ENCODE measurements at places on chromosomes 13 and 19.

DNA sequence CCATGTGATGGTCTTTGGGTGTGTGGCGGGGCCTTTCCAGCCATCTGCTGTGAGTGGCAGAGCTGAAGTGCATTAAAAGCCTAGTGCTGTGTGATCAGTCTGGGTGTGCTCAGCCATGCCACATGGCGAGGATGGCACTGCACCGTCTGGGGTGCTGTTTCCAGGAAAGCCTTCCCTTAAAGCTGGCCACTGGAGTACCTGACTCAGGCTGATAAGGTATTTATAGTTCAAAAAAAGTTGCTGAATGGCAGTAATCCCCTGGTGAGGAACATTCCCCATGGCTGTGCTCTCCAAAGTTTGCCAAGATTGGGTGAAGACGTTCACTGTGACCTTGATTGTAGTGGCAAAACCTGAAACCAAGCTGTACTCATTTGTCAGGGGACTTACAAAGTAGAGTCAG, 6.0 kb downstream of the GPI start:
- DNase-seq, result no peak

GRCh38 chr19:40236026-40236355, 9.5 kb upstream of the CCNP start:
- DNase-seq, result no peak

GRCh38 chr19:31572976-31573298, 223.7 kb upstream of the TSHZ3 start:
- no peak for DNase-seq

- DNase-seq, result no peak
Measured at GRCh38 chr13:87128036-87128435, 543.1 kb upstream of the SLITRK5 start.

- peak; percentile 14 for DNase-seq
Measured at GRCh38 chr13:44576351-44577235, 463 bp upstream of the TSC22D1 start.

GRCh38 chr19:20968092-20968491, 45.0 kb downstream of the ZNF85 start:
- DNase-seq, result no peak

GRCh38 chr19:40598121-40598917, 2.9 kb upstream of the LTBP4 start:
- DNase-seq, result peak; percentile 90

DNA sequence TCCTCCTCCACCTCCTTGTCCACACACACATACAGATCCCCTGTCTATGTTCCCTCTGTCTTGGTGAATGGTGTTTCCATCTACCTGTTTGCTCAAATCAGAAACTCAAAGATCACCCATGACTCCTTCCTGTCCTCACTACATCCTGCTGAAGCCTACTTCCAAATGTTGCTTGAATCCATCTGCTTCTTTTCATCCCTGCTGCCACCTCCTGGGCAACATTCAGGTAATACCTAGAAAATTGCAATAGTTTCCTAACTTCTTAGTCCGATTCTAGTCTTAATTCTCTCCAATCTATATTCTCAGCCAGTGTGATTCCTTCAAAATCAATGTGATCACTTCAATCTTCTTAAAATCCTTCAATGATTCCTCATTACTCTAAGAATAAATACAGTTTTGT, 155.5 kb upstream of the STARD13 start:
- peak; percentile 18 for DNase-seq

GRCh38 chr19:480016-480855, 16.1 kb upstream of the MADCAM1 start:
- DNase-seq, result no peak

DNA sequence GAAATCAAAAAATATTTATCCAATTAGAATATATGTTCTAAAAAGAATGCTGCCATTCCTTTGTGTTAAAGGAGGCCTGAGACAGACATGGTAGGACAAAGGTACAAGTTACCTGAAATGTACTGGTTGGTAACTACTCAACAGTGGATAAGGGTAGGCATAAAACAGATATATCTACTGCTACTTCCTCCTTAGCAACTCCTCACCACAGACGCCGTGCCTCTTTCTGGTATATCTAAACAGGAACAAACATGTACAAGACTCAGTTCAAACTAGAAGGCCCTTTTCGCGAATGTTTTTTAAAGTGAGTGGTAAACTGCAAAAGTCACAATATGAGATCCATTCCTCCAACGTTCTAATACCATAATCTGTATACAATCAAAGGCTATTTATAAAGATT, 86.9 kb downstream of the TBC1D4 start:
- DNase-seq, result no peak

DNA sequence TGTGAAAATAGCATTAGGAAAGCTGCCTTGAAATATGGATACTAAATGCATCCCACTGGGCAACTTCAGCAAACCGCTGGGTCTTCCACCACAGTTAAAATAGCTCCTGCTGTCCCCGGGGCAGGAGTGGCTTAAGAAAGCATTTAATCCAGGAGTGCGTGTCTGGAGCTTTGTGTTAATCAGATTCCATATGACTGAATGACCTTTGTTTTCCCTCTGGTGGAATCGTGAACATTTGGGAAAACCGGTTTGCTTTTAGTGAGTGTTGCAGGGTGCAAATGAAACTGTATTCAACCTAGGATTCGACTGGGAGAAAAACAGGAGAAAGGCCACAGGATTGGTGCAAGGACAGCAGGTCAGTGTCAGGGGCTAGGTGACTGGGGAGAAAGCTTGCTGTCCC, 237.6 kb upstream of the MAB21L1 start:
- DNase-seq, result no peak

- DNase-seq, result no peak
Measured at GRCh38 chr13:20796791-20797508, 23.2 kb upstream of the EEF1AKMT1 start.

GRCh38 chr19:17183858-17184321, 31.3 kb upstream of the USE1 start:
- DNase-seq, result no peak

- no peak for DNase-seq
Measured at GRCh38 chr13:55230570-55230908, 1910.2 kb upstream of the PRR20A start.

- no peak for DNase-seq
Measured at GRCh38 chr13:62432906-62433305, 1017.3 kb upstream of the PCDH20 start.

DNA sequence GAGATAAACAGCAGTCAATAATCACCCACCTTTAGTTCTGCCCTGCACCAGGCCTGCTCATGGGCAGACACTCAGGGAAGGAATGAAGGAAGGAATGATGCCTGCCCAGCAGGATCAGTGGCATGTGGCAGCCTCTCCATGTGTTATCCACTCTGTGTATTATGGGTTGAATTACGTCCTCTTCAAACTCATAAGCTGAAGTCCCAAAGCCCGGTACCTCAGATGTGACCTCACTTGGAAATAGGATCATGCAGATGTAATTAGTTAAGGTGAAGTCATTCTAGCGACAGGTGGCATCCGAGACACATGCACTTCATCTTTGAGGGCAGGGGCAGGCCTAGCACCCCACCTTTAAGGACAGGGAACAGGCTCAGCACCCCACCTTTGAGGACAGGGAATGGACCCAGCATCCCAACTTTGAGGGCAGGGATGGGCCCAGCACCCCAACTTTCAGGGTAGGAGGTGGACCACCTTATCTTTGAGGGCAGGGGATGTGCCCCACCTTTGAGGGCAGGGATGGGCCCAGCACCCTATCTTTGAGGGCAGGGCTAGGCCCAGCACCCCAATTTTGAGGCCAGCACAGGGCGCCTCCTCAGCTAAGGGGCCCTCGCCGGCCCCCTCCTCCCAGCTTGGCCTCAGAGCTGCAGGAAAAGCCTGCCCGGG, 127.6 kb downstream of the URI1 start:
- no peak for DNase-seq

- peak; percentile 32 for DNase-seq
Measured at GRCh38 chr13:111423168-111423785, 102.8 kb downstream of the TEX29 start.

GRCh38 chr13:48838193-48838973, 137.3 kb upstream of the FNDC3A start:
- DNase-seq, result no peak

DNA sequence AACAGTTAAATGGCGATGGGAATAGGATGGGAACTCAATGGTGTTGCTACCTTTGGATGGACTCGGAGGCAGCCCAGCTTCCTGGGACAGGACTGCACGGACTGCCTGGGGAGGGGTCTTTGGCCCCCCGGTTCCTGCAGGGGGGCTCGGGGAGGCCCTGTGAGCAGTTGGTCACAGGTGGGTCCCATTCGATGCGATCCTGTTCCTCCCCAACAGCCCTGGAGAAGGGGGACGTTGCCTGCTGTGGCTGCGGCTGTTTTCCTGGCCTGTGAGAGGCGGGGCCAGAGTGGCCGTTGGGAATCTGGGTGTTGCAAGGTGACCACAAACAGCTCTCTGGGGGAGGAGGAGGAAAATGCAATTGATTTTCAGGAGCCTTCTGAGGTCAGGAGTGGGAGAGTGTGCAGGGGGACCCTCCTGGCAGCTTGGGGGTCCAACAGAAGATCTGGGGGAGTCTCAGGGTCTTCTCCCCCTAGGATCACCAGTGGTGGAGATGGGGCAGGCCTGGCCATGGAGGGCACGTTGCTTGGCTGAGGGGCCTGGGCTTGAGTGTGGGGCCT, 1.9 kb upstream of the PLPPR3 start:
- DNase-seq, result peak; percentile 38

DNA sequence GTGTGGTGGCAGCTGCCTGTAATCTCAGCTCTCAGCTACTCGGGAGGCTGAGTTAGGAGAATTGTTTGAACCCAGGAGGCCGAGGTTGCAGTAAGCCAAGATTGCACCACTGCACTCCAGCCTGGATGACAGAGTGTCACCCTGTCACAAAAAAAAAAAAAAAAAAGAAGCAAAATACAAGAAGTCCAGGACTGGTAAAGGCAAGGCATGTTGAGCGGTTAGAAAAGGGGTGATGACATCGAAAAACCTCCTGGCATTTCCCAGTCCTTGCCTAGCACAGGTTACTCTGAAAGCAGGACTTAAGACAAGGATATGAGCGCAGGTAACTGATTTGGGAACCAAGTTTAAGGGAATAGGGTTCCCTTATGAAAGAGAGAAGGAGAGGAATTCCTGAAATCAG, 2.5 kb upstream of the LILRB4 start:
- no peak for DNase-seq

GRCh38 chr13:20151016-20151415, 9.8 kb downstream of the GJA3 start:
- DNase-seq, result no peak

- no peak for DNase-seq
Measured at GRCh38 chr19:28956961-28957360, 256.0 kb downstream of the UQCRFS1 start.

DNA sequence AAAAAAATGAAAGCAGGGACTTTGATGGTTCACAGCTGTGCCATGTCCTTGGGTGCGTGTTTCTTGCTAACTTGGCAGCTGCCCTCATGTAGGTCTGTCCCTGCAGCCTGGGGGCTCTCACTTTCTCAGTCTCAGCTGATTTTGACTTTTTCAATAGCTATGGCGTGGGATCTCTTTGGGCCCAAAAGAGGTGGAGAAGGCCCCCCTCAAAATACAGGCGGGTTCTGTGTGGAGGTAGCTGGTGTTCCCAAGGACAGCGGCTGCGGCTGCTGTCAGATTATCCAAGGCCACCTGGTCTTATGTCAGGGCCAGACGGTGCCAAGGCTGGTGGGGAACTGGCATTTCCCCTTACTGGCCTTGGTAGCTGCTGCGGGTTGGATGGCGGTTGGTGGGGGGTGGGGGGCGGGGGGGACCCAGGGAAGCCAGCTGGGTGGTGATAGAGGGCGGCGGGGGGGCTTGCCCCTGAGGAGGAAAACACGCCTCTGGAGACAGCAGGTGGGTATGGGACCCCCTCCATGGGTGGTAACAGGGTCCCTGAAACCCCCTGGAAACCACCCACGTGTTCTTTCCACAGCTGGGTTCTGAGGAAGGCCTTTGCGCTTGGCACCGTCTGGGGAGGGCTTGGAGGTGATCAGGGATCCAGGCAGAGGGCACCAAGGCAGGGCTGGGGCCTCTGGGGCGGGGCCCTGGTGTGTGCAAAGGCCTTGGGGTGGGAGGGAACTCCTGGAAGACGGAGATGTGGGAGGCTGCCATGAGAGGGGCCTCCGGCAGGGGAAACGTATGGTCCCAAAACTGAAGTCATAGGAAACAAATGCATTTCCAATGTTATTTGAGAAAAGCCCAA, 4.1 kb downstream of the TIMM13 start:
- no peak for DNase-seq

- DNase-seq, result no peak
Measured at GRCh38 chr13:24614306-24615080, 65.7 kb upstream of the ATP12A start.

DNA sequence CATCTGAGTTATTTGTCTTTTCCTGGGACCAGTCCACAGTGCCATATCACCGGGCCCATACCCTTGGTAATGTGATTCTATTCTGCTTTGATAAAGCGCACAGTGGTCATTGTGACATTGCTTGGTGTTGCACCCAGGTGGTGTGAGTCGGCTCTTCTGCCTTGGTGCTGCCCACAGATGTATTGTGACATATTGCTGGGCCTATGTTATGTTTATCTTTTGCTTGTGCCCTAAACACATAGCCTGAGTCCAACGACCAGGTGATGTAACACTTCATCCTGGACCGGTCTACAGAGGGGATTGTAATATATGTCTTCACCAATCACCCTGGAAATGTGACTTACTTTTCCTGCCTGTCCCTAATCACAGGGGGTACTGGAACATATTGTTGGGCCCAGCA, 23.7 kb upstream of the ZNF254 start:
- no peak for DNase-seq

DNA sequence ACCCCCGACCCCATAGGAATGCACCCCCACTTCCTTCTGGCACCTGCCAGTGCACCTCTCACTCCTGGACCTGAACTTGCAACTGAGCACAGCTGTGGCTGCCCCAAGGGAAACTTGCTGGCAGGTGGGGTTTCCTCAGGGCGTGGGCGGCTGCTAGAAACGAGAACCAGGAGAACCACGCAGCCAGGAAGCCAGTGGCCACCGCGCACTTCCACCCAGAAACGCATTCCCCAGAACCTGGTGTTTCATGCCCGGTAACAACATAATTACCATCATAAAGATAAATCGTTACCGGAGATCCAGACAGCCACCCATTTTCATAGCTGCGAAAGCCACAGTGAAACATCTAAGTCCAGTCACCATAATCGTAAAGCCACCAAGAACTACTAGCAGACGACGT, 75.2 kb upstream of the C13orf46 start:
- no peak for DNase-seq

- DNase-seq, result peak; percentile 65
Measured at GRCh38 chr19:55383279-55384130, 587 bp downstream of the TMEM238 start.

GRCh38 chr19:31676271-31677004, 327.2 kb upstream of the TSHZ3 start:
- DNase-seq, result peak; percentile 45
